ENCODE measurements at places on chromosomes 5 and 9.

DNA sequence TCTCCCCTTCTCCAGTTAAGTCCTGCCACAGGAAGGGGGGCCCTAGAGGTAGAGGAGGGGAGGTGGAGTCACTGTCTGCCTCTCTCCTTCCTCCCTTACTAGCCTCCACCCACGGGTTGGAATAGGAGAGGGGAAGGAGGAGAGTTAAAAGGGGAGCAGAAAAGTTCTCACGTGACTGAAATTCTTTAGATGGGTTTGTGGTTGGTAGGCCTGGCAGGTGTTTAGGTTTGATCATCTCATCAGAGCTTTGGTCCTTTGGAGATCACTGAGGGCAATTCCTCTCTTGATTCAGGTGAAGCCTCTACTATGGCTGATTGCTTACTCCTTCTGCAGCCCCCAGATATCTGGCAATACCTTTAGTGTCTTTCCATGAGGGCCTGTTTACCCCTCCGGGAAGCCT lies 24.9 kb upstream of the C5orf63 start:
- no peak for DNase-seq

GRCh38 chr5:83331842-83332241 lies 139.7 kb upstream of the VCAN start:
- no peak for DNase-seq

DNA sequence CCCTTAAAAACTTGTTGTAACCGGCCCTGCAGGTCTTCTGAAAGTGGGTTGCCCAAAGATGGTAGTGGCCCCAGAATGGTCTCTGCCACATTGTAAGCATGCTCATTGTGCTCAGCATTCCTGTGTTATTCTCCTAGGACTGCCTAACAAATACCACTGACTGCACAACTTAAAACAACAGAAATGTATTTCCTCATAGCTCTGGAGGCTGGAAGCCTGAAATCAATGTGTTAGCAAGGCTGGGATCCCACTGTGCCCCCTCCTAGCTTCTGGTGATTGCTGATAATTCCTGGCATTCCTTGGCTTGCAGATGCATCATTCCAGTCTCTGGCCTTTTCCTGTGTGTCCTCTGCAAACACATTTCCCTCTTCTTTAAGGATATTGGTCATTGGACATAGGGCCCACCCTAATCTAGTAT lies 3.4 kb upstream of the GCNT4 start:
- DNase-seq = no peak

GRCh38 chr5:169185626-169186025 lies 115.3 kb downstream of the SLIT3 start:
- no peak for DNase-seq

DNA sequence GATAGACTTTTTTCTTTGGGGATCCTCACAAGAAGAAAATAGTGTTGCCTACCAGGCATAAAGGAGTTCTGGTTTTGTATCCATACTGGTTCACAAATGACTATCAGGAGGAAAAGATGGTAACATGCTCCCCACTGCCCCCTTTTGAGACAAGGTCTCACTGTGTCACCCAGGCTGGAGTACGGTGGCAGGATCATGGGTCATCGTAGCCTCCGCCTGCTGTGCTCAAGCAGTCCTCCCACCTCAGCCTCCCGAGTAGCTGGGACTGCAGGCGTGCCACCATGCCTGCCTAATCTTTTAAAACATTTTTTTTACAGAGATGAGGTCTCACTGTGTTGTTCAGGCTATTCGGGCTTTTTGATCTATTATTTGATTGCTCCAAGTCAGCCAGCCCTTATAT lies 99.3 kb downstream of the TRIO start:
- DNase-seq = no peak

DNA sequence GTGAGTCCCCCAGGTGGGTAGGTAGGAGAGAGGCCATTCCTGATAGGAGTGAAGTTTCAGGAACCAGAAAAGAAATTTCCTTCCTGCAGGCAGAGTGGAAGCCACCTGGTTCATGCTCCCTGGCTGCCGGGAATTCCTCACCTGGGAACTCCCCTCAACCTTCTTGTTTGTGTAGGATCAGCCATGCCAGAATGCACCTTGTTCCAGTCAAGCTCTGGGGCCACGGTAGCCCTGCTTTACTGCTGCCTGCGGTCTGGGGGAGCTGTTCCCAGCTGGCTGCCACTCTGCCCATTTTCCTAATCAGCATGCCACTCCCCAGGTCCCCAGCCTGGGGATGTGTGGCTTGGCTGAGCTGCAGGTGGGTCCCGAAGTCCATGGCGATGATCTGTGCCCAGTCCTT lies 18.7 kb upstream of the B4GALT1 start:
- DNase-seq = no peak

DNA sequence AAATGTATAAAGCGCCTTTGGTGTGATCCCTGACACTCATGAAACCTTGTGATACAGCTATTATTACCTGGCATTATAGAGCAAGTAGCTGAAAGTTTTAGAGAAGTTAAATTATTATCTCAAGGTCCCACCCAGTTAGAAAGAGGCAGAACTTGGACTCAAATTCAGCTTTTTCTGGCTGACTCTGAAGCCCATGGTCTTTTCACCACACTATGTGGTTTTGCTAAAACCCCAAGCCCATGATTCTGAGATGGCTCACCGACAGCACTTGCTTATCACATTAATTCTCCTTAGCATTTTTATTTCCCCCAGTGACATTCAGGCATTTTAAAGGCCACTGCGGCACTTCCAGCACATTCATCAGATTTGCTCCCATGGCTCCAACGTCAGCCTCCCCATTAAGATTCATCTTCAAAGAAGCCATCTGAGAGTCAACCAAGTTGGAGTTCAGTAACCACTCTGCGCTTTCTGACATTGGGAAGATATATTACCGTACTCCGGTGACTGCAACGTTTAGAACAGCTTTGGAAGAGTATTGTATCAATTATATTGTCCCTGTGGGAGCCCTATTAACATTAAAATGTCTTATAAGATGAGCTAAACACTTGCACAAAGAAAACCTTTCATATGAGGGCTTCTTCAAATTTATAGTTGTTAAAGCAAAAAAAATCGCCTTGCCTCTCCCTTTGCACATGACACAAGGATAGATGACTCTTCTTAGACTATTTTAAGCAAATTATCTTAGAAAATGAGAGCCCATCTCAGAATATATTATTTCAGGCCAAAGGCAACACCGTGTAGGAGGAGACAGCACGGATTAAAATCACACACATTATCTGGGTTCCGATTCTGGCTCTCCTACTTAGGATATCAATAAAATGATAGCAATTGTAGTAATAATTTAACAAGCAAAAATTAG lies 638.1 kb downstream of the ACTL7B start:
- no peak for DNase-seq

GRCh38 chr9:71683598-71684235 lies 84.6 kb downstream of the CEMIP2 start:
- DNase-seq = no peak

DNA sequence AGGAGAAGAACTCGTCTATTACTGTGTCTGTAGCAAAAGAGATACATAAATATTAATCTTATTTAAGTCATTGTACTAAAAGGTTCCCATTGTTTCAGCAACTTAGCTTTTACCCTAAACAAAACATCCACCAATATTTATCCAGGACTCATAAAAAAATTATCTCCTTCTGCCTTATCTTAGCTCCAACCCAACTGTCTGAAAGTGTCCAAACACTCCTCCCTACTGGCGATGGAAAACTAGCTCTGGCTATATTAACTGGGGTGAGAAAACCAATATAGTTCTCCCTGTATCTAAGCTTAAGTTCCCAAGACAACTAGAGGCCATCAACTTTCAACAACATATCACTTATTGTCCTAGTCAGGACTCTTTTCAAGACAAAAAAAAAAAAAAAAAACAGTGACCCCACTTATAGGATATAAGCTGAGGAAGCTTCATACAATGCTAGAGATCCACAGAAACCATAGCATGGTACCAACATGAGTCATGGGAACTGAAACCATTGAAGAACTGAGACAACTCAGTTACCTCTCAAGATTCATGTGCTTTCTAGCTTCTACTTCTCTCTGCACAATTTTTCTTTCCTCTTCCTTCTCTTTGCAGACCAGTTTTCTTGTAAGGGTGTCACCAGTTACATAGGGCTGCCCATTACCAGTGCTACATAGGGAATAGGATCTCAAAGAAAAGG lies 150.7 kb upstream of the RASA1 start:
- DNase-seq = no peak

DNA sequence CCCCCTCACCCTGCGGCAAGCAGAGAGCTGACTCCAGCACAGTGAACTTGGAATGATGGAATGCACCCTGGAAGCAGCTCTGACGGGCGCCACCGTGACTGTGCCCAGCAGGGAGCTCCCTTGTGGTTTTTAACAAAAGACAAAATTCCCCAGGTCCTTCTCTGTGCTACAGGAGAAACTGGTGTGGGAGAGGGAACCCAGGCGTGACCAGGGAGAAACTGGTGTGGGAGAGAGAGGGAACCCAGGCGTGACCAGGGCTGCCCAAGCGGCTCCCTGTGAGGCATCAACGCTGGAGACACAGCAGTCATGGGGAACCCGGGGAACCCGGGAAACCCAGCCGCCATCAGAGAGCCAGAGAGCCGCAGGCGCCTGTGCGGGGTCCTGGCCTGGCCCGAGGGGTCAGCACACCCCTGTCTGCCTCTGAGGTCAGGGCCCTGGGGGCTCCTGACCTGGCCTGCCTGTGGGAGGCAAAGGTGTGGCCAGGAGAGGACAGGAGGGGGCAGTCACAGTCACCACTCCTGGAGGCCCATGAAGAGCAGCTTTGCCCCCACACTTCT lies 3.1 kb upstream of the AHRR start:
- no peak for DNase-seq

DNA sequence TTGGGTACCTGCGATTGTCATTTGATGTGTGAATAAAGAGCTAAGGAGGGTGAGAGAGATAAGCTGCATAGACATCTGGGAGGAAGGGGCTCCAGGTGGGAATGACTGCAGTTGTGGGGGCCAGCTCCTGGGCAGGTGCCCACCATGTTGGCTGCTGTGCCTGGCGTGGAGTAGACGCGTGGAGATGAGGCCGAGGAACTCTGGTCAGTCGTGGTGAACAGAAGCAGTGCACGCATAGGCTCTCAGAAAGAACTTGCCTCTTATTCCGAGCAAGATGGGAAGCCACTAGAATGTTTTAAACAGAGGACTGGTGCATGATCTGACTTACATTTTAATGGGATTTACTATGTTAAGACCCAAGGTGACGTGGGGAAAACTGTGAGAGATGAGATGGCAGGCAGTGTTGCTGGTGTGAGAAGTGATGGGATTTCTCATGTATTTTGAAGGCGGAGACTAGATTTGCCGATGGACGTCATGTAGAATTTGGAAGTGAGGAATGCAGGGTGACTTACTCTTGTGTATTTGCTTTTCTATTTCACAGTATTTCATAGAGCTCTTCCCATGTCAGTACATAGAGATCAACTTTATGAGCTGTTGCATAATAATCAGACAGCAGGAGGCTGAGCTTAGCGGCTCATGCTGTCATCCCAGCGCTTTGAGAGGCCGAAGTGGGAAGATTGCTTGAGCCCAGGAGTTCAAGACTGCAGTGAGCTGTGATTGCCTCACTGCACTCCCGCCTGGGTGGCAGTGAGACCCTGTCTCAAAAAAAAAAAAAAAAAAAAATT lies 71.1 kb downstream of the EHMT1 start:
- DNase-seq = no peak

- no peak for DNase-seq
Observed at GRCh38 chr9:113368982-113369854, 7.6 kb downstream of the HDHD3 start.

- DNase-seq = no peak
Observed at GRCh38 chr5:58455066-58455465, 4.8 kb downstream of the PLK2 start.

GRCh38 chr9:20028192-20028848 lies 239.5 kb upstream of the SLC24A2 start:
- no peak for DNase-seq

- no peak for DNase-seq
Observed at GRCh38 chr5:1685066-1685465, 114.6 kb downstream of the MRPL36 start.

DNA sequence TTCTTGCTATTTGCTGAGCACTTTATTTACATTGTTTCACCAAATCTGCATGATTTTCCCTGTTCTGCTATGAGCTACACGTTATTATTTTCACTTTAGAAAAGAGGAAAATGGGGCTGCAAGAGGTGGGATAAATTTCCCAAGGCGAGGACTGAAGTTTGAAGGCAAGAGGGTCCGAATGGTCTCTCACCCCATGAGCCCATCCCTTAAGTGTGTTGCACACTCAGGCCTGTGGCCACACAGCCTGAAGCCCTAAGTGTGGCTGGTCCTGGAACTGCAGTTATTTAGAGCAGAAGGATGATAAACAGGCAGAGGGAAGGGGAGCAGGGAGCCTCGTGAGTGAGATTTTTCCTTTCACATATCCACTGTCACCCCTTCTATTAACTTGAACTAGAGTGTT lies 7.8 kb downstream of the PDE8B start:
- no peak for DNase-seq

DNA sequence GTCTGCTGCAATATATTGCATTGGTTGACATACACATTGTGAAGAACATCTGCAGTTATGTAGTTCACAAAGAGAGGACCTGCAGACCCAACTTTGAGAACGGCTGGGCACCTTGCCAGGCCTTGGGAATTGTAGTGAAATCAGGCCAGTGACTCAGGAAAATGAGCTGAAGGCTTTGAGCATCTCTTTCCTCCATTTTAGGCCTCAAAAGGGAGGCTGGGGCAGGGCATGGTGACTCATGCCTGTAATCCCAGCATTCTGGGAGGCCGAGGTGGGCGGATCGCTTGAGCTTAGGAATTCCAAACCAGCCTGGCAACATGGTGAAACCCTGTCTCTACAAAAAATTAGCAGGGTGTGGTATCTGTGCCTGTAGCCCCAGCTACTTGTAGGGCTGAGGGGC lies 1.4 kb upstream of the IPPK start:
- no peak for DNase-seq

DNA sequence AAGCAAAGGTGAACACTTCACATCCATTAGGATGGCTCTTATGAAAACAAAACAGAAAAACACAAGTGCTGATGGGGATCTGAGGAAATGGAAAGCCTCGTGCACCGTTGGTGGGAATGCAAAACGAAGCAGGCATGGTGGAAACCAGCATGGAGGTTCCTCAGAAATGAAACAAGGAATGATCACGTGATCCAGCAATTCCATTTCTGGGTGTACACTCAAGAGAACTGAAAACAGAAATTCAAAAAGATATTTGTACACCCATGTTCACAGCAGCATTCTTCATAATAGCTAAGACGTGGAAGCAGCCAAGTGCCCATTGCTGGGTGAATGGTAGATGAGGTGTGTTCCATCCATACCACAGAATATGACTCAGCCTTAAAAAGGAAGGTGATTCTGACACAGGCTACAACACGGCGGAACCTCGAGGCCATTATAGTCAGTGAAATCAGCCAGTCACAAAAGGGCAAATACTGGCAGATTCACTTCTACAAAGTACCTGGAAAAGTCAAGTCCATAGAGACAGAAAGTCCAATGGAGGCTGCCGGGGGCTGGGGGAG lies 87.2 kb upstream of the RAPGEF1 start:
- no peak for DNase-seq

- DNase-seq = no peak
Observed at GRCh38 chr9:106820866-106821265, 42.1 kb upstream of the ZNF462 start.
